Right ventricle myocardium superior (tissue), 1 donor: ENCODE measurements at places on chromosomes 7 and 10. TPM values are rescaled to one million over a fixed set of nuclear protein-coding genes. Genes with fewer than 3 reads are reported as not detected.

DNA sequence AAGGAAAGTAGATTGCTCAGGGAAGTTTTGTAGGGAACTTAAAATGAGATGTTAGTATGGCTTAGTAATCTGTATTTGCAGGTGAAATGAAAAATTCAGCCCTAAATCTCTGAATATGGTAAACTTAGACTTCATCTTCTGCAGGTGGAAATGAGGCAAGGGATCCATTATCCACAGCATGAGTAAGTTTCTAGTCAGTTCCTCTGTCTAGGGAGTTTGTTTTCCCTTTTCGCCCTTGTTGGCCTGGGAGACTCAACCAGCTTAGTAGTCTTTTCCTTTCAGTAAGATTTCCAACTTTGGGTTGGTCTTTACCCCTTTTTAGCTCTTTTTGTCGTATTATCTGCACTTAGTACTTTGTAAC lies 65.6 kb downstream of the ZEB1 start:
- no peak for DNase-seq

- DNase-seq = no peak
Measured at GRCh38 chr7:18515067-18515466, 19.5 kb downstream of the HDAC9 start.

- DNase-seq = peak; percentile 61
Measured at GRCh38 chr10:93991596-93992284, 2.0 kb upstream of the PLCE1 start.

- DNase-seq = no peak
Measured at GRCh38 chr7:2258661-2259365, 16.8 kb downstream of the NUDT1 start.

DNA sequence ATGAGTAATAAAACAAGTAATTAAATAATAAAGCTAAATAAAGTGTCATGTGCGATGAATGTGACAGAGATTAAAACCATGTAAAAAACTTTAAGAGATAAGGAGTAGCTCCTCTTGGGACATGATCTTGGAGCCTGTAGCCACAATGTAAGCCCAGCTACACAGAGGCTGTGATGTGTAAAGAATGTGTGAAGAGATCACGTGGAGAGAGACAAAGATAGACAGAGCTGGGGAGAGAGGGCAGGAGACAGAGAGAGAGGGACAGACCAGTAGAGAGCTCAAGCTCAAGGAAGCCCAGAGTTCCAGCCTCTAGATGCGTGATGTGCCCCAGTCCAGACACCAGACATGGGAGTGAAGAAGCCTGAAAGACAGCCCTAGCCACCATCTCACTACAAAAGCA lies 644.1 kb downstream of the TNS3 start:
- DNase-seq = no peak

GRCh38 chr7:20236043-20236442 lies 18.9 kb upstream of the MACC1 start:
- DNase-seq = no peak

DNA sequence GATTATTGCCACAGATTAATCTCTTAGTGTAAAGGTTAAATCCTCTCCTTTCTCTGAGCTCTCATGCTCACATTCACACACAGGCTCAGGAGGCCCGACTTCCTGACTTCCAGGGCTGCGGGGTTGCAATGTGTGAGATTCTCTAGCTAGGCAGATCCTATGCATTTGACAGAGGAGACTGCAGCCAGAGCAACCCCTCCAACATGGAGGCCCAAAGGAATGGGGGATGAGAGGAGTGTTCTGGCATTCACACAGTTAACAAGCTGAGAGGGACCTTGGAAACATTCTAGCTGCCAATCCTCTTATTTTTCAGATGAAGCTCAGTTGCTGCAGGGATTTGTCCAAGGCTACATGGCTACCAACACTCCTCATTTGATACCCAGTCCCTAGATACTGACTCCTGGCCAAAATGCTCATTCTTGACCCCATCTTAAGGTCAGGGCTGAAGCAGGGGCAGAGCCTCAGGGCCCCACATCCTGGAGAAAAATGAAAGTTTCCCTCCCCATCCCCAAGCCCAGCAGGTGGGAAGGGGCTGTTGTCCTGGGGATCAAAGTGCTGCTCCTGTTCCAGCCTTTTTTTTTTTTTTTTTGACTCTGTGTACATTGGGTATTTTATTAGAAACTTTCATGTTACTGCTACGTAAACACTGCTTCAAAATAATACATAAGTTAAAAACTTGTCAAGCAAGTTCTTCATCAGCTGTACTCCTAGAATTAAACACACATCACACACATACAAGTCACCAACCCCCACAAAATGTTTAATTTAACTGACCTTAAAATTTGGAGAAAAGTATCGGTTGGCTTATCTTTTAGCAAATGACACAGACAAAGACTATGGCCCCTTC lies 325.6 kb downstream of the PLXNA4 start:
- DNase-seq = no peak

Gene SLC26A3
- total RNA-seq = not detected

- no peak for DNase-seq
Measured at GRCh38 chr10:12846718-12847117, 154.8 kb downstream of the CCDC3 start.

- DNase-seq = no peak
Measured at GRCh38 chr7:74000489-74001149, 27.4 kb upstream of the ELN start.

- DNase-seq = no peak
Measured at GRCh38 chr7:134784251-134785049, 5.0 kb downstream of the CALD1 start.

Gene SYT15
- 2.7 TPM for total RNA-seq

DNA sequence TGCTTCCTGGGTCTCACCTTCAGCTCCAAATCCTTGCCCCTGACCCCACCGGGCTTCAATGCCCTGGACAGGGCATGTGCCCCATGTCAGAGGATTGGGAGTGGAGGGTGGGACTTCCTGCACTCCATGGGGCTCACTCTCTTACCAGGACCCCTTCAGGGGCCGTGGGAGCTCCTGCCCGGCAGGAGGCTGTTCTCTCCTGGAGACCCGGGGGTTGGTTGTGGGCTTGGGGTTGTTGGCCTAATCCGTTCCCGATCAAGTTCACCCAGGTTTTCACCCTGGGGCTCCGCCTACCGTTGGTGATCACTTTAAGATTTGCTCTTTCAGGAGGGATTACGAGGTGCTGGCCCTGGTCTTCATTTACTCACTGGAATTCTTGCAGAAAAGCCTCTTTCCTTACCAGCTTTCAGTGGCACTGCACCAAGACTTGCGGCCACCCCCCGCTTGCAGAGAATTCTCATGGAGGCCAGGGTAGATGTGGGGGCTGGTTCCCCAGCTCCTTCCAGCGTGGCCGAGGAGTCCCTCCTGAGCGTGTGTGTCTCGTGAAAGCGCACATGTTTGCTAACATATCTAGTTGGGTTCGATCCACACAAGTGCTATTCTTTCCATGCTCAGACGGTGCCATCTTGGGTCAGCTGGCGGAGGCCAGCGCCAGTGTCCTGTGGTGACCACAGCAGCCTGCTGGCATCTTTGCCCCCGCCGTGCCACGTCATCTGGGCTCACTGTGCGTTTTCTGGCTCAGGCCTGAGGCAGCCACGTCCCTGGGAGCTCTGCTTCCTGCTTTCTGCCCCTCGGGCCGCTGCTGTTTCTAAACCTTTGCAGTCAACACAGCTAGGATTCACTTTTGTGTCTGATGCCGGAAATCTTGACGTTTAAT lies 15.6 kb downstream of the PWWP2B start:
- no peak for DNase-seq

DNA sequence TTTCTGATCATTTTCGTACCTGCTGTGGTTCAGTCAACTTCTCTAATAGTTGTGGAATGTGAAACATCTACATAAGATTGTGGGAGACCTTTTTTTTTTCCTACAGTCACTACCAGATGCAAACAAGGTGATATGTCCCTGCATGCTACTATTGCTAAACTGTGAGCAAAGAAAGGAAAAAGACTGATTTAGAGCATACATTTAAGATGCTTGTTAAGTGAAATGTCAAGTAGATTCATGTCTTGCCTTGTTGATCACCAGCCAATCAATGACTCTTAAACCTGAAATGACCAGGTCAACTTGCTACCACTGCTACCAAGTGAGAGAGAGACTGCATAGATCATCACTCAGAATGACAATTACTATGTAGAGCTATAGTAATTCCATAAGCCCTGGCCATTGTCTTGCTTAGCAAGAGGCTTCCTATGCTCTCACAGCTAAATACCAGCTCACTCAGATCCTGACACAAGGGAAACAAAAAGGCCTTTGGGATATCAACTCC lies 84.3 kb upstream of the SKAP2 start:
- DNase-seq = no peak

DNA sequence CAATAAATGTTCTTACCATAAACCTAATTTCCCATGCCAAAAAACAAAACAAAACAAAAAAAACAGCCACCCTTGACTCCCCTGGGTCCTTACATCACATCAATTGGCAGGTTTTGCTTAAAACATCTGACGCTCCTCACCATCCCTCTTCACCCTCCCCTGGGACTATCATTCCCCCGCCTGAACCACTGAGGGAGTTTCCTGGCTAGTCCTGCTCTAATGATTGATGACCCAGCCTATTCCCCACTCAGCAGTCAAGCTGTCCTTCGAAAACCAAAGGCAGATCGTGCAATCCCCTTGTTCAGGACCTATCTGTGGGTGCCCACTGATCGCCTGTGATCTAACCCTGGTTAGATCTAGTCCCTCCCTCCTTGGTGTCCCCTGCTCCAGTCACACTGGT lies 11.2 kb upstream of the FRMPD2 start:
- DNase-seq = no peak

Gene FAM25A
- total RNA-seq = not detected

DNA sequence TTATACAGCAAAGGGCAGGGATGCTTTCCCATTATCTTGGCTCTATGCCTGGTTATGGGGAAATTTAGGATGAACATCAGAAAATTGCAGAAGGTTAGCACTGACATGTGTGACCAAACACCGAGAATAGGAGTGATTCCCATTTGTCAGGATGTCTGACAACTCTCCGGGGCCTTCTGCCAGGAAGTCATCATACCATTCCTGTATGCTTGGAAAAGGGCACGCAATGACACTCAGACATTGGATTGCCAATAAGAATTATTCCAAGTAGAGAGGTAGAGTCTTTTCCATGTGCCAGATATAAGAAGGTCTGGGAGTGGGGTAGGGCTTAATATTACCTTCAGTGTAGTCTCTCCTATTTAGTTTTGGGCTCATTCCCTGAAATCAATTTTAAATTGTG lies 82.3 kb downstream of the MTPN start:
- DNase-seq = no peak

Gene LLCFC1
- not detected for total RNA-seq

- no peak for DNase-seq
Measured at GRCh38 chr10:86715836-86716235, 40.6 kb upstream of the BMPR1A start.

Gene HMX3
- total RNA-seq = not detected

Gene PNLIPRP1
- not detected for total RNA-seq

Gene CYP2E1
- 1.00 TPM for total RNA-seq

Gene CPXM2
- total RNA-seq = 2.6 TPM

Gene IQCE
- total RNA-seq = 9.9 TPM

Gene ANKRD61
- not detected for total RNA-seq

Gene ADARB2
- not detected for total RNA-seq

DNA sequence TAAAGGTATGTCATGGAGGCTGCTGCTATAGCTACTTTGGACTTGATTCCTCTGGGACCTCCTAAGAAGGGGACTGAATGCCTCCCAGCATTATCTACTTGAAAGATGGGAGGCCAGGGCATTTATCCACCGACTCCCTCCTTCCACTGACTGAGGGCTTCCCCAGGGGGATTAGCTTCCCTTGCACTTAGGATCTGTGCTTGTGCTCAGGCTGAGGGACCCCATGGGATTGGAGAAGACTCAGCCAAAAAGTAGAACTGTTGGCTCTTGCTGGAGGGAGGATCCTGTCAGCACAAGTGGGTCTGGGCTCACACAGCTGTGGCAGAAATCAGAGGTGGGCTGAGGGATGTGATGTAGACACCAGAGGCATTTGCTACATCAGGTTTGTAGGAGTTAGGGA lies 81.5 kb upstream of the SYPL1 start:
- no peak for DNase-seq

DNA sequence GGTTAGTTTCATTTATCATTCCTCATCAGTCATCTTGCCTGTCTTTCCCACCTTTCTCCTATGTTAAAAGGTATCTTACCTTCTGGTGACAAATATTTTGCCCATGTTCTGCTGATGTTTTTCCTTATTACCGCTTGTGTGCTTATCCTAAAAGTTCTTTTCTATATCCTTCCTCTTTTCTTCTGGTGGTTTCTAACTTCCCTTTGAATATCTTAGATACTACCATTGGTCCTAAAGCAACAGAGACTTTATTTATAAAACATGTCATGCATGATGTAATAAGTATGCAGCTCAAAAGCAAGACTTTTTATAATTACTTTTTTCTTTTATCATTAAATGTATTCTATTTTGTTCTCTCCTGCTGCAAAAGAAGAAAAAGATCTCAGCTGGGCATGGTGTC lies 24.8 kb downstream of the TBC1D12 start:
- no peak for DNase-seq

DNA sequence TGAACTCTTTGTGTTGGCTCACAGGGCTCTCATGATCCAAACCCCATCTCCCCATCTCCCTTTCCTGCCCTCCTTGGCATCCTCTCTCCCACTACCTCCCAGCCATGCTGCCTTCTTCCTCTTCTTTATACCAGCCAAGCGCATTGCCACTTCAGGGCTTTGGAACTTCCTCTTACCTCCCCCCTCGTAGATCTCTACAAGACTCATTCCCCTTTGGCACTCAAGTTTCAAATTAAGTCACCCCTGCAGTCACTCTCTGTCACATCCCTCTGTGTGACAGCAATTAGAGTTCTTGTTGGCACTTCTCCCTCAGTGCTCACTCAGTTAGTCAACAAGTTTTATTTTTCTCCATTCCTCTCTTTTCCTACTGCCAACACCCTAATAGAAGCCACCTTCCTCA lies 20.8 kb upstream of the NRP1 start:
- DNase-seq = no peak

GRCh38 chr7:24035366-24036032 lies 248.5 kb upstream of the NPY start:
- no peak for DNase-seq

DNA sequence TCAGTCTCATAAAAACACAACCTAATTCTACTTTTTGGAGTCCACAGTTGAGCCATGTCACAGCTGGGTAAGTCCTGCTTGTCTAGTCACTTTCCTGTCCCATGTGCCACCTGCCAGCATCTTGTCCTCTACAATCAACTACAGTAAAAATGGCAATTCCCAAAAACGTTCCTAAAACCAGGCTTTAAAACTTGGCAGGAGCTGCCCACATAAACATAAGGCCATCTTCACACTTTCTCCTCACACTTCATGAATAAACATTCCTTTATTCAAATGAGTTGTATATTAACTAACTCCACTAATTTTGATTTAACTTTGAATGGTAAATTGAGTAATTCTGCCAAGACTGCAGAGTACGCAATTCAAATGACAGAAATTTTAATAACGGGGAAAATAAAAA lies 49.5 kb downstream of the SFMBT2 start:
- DNase-seq = no peak

DNA sequence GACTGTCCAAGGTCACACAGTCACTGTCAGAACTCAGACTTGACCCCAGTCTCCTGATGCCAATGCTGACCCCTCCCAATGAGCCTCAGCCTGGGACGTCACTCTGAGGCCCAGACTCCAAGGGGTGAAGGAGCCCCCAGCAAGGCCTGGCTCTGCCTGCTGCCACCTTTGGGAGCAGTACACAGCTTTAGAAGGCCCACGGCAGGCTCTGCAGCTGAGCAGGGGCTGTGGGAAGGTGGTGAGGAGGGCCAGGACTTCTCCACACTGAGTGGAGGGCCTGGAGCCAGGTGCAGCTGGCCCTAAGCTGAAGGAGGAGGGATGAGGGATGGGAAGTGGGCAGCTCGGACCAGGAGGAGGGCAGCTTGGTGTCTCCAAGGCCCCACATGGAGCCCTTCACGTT lies 23.9 kb upstream of the ZMIZ1 start:
- DNase-seq = no peak
